ENCODE measurements at places on chromosomes 2 and 18. TPM values are rescaled to one million over a fixed set of nuclear protein-coding genes. Genes with fewer than 3 reads are reported as not detected.

Gene MATN3
- not detected for total RNA-seq

Gene DPP10
- total RNA-seq, result not detected

Gene DYNAP
- total RNA-seq, result not detected

Gene IRS1
- 6.9 TPM for total RNA-seq

Gene FAM168B
- 53.3 TPM for total RNA-seq

Gene GAL3ST2
- total RNA-seq, result not detected

Gene REG3G
- not detected for total RNA-seq

Gene HOXD10
- total RNA-seq, result not detected

Gene PRADC1
- total RNA-seq, result 12.5 TPM

Gene SCYGR4
- total RNA-seq, result not detected

Gene MC4R
- not detected for total RNA-seq

Gene ALPP
- not detected for total RNA-seq

Gene NTSR2
- total RNA-seq, result not detected

Gene DNAH6
- 1.00 TPM for total RNA-seq

Gene DOK6
- total RNA-seq, result not detected

Gene SPATA3
- total RNA-seq, result not detected

Gene TWIST2
- total RNA-seq, result not detected

Gene TFPI
- total RNA-seq, result not detected

Gene TXNDC9
- total RNA-seq, result 33.6 TPM

Gene PROKR1
- not detected for total RNA-seq

Gene DCDC2C
- total RNA-seq, result not detected

Gene NYAP2
- not detected for total RNA-seq

Gene TTR
- total RNA-seq, result not detected

Gene TPO
- 0.22 TPM for total RNA-seq

Gene SLC14A1
- 8.7 TPM for total RNA-seq

Gene GRB14
- total RNA-seq, result not detected

Gene ITGB6
- total RNA-seq, result not detected

Gene MAB21L4
- total RNA-seq, result not detected

Gene FTCDNL1
- total RNA-seq, result 2.3 TPM

Gene RGPD4
- total RNA-seq, result not detected

Gene LGALSL
- 0.83 TPM for total RNA-seq

Gene FBXO48
- 2.8 TPM for total RNA-seq

Gene HNMT
- not detected for total RNA-seq

Gene MAPRE3
- 1.3 TPM for total RNA-seq

Gene DNAJB2
- total RNA-seq, result 40.9 TPM

Gene CCDC68
- total RNA-seq, result 0.29 TPM

Gene RIT2
- not detected for total RNA-seq

Gene HDAC4
- total RNA-seq, result 57.1 TPM

Gene C1QL2
- total RNA-seq, result not detected

Gene NDC80
- 96.5 TPM for total RNA-seq

Gene GCKR
- not detected for total RNA-seq

Gene CDH19
- total RNA-seq, result not detected

Gene NT5DC4
- not detected for total RNA-seq

Gene ATP8B1
- total RNA-seq, result not detected

Gene OXER1
- not detected for total RNA-seq

Gene G6PC2
- total RNA-seq, result not detected

Gene SPC25
- 52.2 TPM for total RNA-seq

Gene DNAJC5G
- not detected for total RNA-seq

Gene PSTPIP2
- total RNA-seq, result 9.7 TPM

Gene SCYGR2
- not detected for total RNA-seq

Gene MALL
- total RNA-seq, result not detected

Gene FIGN
- not detected for total RNA-seq

Gene SERPINB3
- total RNA-seq, result not detected

Gene UGT1A3
- total RNA-seq, result not detected

All from activated CD4-positive, alpha-beta T cell treated with anti-CD3 and anti-CD28 coated beads, Interleukin-2, amount 10 ng/mL, durations not matched to agents 7 days and 5 days (primary cell).